ENCODE measurements at places on chromosomes 3 and 15. TPM values are rescaled to one million over a fixed set of nuclear protein-coding genes. Genes with fewer than 3 reads are reported as not detected.

TERC gene
- 33.2 TPM for total RNA-seq

DNA sequence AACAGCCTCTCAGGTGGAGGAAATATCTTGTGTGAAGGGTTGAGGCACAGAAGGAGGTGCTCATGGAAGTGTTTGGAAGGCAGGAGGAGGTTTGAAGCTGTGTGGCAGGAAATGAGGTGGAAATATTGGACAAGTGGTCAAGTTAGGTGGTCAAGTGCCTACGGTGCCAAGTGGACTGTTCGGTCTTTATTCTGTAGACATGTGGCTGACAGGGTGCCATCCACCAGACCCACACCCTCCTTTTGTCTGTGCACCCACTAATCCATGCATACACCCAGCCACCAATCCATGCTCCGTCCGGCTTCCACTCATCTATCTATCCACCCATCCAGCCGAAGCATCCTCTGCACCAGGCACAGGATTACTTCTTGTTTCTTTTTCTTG, 2.2 kb downstream of the SLC6A20 start:
- H3K4me1 ChIP-seq: peaks cover 16% of the 10 kb centered on the region
- no peaks in the 10 kb centered on the region for H3K36me3 ChIP-seq
- peaks cover 40% of the 10 kb centered on the region for H3K27me3 ChIP-seq
- no peak overlapping the region for H3K27ac ChIP-seq

MUC4 gene
- total RNA-seq: not detected

DNA sequence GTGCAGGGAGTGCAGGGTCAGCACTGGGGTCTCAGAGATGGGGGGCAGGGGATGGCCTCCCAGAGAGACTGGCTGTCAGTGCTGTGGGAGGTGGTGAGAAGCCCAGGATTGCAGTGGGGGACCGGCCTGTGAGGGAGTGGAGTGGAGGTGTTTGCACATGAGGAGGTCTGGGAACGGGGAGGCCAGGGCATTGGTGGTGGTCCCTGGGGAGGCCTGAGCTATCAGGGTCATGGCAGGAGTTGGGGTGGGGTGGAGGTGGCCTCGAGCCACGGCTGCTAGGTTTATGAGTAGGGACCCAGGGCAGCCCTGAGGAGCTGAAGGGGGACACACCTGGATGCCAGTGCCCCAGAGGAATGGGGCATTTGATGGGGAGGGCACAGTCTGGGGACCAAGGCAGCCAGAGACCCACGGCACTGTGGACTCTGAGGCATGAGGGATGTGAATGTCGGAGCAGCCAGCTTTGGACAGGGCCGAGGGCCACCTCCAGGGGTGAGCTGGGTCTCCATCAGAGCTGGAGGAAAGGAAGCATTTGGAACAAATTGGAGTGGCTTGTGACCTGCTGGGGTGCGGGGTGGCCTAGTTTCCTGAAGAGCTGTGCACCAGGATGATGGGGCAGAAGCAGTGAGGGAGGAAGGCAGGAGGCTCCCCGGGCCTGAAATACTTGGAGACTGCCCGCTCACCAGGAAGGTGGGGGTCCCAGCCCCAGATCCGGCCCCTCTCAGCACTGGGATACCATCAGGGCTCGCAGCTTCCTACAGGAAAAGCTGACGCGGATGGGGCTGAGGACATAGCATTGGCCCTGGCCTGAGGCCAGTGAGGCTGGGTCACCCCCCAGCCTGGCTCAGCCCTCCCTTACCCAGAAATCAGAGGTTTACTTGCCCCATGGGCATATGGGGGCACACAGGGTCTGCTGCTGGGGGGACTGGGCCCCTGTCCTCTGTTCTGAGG, 9.5 kb upstream of the CSPG4 start:
- H3K27ac ChIP-seq: peak overlapping the region; percentile 67
- no peak for DNase-seq
- H3K4me3 ChIP-seq: no peak overlapping the region
- H3K27me3 ChIP-seq: no peaks in the 10 kb centered on the region
- H3K36me3 ChIP-seq: no peaks in the 10 kb centered on the region

DNA sequence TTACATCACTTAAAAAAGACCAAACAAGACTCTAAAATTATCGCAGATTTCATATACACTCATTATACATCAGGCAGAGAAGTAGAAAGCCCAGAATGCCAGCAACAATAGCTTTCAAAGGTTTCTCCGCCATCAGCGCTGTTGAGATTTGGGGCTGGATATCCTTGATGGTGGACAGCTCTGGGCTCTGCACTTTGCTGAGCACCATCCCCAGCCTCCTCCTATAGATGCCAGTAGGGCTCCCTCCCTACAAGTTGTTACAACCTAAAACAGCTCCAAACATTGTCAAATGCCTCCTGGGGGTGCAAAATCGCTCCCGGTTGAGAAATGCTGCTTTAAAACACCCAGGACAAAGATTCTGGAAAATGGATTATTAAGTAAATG, 73.5 kb downstream of the ATP10A start:
- DNase-seq: no peak
- H3K4me1 ChIP-seq: peaks cover 54% of the 10 kb centered on the region
- no peaks in the 10 kb centered on the region for H3K27me3 ChIP-seq
- peak overlapping the region; percentile 80 for H3K27ac ChIP-seq
- H3K4me3 ChIP-seq: no peak overlapping the region

GRCh38 chr3:113183748-113184661, 27.4 kb upstream of the BOC start:
- no peak overlapping the region for H3K4me3 ChIP-seq
- no peaks in the 10 kb centered on the region for H3K27me3 ChIP-seq
- DNase-seq: no peak
- no peaks in the 10 kb centered on the region for H3K4me1 ChIP-seq
- H3K27ac ChIP-seq: no peak overlapping the region
- no peaks in the 10 kb centered on the region for H3K36me3 ChIP-seq

- peak overlapping the region; percentile 88 for H3K27ac ChIP-seq
- DNase-seq: peak; percentile 83
- H3K36me3 ChIP-seq: no peaks in the 10 kb centered on the region
- H3K4me1 ChIP-seq: peaks cover 41% of the 10 kb centered on the region
- H3K27me3 ChIP-seq: no peaks in the 10 kb centered on the region
Observed at GRCh38 chr15:77507143-77507897, 86.6 kb downstream of the HMG20A start.

DNA sequence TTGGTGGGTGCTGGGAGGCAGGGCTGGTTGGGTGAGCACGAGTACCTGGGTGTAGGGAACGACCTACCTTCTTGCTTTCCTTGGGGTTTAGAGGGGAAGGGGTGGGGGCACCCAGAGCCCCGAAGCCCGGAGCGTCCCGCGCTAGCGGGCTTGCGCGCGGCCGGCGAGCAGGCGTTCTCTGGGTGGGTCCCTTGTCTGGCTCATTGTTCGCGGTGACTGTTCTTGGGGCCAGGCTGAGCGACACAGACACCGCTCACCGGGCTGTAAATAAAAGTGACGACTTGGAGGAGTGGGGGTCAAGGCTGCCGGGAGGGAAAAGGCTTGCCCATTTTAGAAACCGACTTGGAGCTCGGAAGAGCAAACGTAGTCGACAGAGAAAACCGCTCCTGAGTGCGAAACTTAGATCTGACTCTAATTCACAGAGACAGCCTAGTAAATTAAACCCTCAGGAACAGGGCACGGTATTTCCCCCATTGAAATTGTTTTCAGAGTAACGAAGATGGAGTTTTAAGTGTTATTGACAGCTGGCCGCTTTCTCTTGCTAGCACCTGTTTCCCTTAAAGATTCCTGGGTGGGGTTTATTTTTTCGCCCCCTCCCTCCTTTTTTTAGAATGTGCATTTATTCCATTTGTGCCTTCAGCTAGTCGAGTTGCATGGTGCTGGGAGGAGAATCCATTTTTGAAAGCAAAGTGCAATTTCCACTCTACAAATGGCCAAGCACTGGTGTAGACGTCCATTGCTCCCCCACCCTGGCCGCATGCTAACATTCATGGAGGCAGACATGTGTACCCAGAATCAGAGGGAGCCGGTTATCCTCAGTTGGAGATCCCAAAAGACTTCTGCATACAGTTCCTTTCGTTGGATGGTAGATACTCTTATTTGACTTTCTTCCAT, 532.1 kb upstream of the SEMA6D start:
- H3K4me1 ChIP-seq: peaks cover 17% of the 10 kb centered on the region
- H3K27me3 ChIP-seq: peaks cover 48% of the 10 kb centered on the region
- H3K27ac ChIP-seq: no peak overlapping the region
- H3K36me3 ChIP-seq: no peaks in the 10 kb centered on the region
- H3K4me3 ChIP-seq: peak overlapping the region; percentile 58

- H3K4me1 ChIP-seq: no peaks in the 10 kb centered on the region
- H3K27me3 ChIP-seq: no peaks in the 10 kb centered on the region
- no peak overlapping the region for H3K27ac ChIP-seq
- DNase-seq: no peak
Observed at GRCh38 chr3:157856078-157856939, 249.9 kb downstream of the SHOX2 start.

PLA2G4E gene
- total RNA-seq: 129 TPM

IQCF6 gene
- not detected for total RNA-seq

DNA sequence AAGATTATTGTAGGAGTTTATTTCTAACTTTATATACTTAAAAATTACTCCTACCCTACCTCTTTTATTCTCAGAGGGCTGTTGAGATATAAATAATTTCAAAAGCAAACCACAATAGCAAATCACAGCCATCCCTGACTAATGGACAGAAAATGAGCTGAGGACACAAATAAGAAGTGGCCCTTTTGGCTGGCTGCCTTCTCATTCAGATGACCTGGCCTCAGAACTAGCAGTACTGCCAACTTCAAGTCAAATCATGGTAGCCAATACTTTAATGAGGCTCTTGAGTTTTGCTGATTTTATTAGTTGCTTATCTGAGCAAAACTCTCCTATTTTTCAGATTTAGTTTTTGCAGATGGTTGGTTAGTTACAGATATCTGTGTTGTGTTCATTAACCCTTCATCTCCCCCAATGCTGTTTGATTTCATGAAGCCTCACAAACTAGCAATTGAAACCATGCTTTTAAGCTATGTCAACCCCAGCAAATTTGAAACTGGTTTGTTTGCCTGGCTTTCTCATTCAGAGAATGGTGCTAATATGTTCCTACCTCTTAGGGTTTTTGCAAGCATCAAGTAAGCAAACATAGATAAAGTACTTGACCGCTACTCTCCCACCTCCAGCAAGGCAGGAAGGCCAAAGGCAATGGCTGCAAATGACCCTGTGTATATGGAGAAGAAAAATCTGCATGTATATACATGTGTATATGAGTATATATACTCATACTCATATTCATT, 73.4 kb upstream of the HACD2 start:
- peak overlapping the region; percentile 73 for H3K27ac ChIP-seq
- peaks cover 51% of the 10 kb centered on the region for H3K4me1 ChIP-seq
- no peak for DNase-seq
- H3K27me3 ChIP-seq: no peaks in the 10 kb centered on the region
